ENCODE measurements at places on chromosomes 6 and 20.

DNA sequence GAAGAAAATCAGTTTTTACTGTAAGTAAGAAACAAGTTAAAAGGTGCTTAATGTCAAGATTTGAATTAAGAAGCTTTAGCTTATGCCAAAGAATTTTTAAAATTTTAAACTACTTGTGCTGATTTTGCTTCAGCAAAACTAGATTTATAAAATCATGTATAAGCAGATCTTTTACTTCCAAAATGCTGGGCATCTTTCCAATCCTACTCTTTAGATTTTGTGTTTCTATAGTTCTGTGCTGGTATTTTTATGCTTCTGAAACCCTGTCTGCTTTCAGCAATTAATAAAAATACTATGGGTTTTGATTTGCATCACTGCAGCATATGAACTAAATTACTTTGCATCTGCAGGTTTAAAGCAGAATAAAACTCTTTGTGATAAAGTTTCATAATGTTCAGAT, 238.6 kb upstream of the RNF217 start:
- DNase-seq: no peak

DNA sequence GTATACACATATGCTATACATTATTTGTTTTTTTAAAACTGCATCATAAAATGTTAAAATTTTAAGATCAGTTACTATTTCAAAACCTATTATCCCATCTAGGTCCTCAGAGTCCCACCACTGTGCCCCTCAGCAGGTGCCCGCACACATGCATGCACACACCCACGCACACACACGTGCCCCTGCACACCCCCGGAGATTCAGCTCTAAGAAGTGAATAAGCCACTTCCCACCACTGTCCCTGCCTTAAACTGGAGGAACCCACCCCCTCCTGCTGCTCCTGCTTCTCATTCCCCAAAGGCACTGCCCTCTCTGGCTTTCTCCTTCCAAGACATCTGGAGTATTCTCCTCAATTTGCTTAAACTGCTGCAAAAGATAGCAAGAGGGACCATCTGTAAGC, 5.4 kb upstream of the FAM210B start:
- no peak for DNase-seq

DNA sequence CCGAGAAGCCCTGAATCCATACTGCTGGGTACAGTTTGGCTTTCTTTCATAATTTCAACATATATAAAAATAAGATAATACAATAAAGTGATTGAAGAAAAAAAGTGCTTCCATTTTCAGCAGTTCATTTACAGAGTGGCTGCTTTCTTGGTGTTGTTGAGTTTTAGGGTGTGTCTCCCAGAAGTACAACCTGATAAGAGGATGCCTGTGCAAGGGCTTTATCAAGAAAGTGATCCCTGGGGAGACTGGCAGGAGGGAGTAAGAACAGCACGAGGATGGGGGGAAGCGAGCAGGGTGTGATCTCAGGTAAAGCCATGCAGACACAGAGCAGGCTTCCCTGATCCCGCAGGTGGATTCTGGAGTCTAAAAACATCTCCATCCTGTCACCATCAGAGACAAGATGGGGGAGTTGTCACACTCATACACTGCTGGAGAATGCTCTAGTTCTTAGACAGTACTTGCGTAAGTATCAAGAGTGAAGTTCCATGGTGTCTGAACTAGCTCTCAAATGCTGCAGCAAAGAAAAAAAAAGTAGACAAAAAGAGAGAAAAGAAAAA, 395.9 kb downstream of the CDH26 start:
- no peak for DNase-seq

GRCh38 chr6:151160929-151161757, 78.6 kb upstream of the AKAP12 start:
- DNase-seq: no peak

- DNase-seq: no peak
Observed at GRCh38 chr6:14450578-14450977, 333.0 kb downstream of the CD83 start.

- no peak for DNase-seq
Observed at GRCh38 chr20:50498071-50498776, 12.0 kb upstream of the PTPN1 start.

- no peak for DNase-seq
Observed at GRCh38 chr6:125571207-125571755, 178.2 kb upstream of the HEY2 start.
